Central memory CD8-positive, alpha-beta T cell (primary cell): ENCODE measurements at places on chromosomes 6 and 20.

- no peaks in the 10 kb centered on the region for H3K27me3 ChIP-seq
- H3K4me3 ChIP-seq = peak overlapping the region; percentile 27
- H3K4me1 ChIP-seq = peaks cover 76% of the 10 kb centered on the region
These were observed 79.2 kb upstream of the PHACTR2 start for GRCh38 chr6:143598466-143599080.

GRCh38 chr6:118660218-118660569, 8.8 kb upstream of the CEP85L start:
- H3K27me3 ChIP-seq = no peaks in the 10 kb centered on the region
- peaks cover 13% of the 10 kb centered on the region for H3K36me3 ChIP-seq
- peak; percentile 37 for DNase-seq
- peak overlapping the region; percentile 6 for H3K4me3 ChIP-seq

DNA sequence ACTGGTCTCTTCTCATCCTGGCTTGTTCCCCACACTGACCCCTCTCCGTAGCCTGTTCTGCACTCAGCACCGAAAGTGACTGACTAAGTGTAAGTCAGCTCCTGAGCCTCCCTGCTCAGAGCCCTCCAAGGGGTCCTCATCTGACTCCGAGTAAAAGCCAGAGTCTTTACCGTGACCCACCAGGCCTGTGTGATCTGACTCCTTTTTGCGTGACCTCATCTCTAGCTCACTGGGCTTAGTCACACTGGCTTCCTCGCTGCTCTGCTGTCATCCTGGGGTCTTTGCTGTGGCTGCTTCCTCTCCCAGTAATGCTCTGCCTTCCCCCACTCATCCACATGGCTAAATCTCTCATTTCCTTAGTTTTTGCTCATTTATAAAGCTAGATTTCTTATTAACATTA, 116.6 kb downstream of the PLCB4 start:
- no peaks in the 10 kb centered on the region for H3K4me1 ChIP-seq
- H3K27me3 ChIP-seq = no peaks in the 10 kb centered on the region
- no peaks in the 10 kb centered on the region for H3K36me3 ChIP-seq
- DNase-seq = no peak
- H3K27ac ChIP-seq = no peak overlapping the region
- H3K4me3 ChIP-seq = no peak overlapping the region

GRCh38 chr6:110517601-110518281, 41.3 kb upstream of the SLC22A16 start:
- H3K36me3 ChIP-seq = no peaks in the 10 kb centered on the region
- no peak overlapping the region for H3K4me3 ChIP-seq
- DNase-seq = no peak
- no peaks in the 10 kb centered on the region for H3K4me1 ChIP-seq
